ENCODE measurements at places on chromosomes 6 and 20.
A peak's percentile ranks its signal among the peaks of the same experiment; 100 is the strongest.

DNA sequence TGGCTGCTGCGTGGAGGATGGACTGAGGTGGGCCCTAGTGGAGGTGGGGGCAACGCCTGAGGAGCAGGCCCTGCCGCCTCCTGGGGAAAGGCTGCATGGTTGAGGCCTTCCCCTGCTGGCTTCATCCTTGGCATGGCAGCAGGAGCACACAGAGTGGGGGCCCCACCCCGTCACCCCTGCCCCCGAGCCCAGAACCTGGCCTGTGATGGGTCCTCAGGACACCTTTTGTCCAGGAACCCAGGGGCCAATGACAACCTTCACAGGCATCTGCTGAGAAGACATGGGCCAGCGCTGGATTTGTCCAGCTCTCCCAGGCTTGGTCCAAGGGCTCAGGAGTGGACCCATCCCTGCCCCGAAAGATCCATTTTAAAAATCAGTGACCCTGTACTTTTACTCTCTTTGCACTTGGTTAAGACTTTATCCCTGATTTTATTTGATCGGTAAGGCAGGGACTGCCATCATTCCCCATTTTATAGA is 575 bp upstream of the SLC17A9 start:
- peak; percentile 63 for DNase-seq

GRCh38 chr6:81088145-81088544 is 664.3 kb downstream of the TENT5A start:
- DNase-seq: no peak

DNA sequence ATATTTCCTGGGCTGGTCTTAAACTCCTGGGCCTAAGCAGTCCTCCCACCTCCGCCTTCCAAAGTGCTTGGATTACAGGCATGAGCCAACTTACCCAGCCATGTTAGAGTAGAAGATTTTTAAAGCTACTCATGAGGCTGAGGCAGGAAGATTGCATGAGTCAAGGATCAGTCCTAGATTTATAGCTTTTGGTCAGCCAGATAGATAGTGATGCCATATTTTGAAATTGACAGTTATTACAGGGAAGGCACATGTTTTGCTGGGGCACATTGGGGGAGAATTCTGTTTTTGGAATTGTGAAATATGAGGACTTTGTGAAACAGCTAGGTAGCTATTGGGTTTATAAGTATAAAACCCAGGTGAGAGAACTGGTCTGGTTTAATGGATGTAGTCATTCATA is 40.9 kb downstream of the DOP1A start:
- DNase-seq: no peak

DNA sequence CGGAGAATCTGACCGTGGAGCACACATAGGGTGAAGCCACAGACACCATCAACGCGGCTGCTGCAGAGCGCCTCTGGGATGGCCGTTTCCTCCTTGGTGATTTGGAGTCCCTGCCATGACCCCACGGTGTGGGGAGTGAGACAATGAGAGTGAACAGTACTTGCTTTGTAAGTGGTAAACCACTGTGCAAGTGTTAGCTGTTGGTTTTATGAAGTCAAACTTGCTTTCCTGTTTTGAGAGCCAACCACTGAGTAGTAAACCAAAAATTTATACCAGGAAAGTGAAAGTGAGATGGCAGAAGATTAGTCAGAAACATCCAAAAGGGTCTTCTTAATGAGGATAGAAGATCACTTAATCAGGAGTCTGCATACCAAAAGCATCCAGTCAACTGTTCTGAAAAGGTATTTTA is 160.7 kb downstream of the FOXC1 start:
- DNase-seq: no peak

DNA sequence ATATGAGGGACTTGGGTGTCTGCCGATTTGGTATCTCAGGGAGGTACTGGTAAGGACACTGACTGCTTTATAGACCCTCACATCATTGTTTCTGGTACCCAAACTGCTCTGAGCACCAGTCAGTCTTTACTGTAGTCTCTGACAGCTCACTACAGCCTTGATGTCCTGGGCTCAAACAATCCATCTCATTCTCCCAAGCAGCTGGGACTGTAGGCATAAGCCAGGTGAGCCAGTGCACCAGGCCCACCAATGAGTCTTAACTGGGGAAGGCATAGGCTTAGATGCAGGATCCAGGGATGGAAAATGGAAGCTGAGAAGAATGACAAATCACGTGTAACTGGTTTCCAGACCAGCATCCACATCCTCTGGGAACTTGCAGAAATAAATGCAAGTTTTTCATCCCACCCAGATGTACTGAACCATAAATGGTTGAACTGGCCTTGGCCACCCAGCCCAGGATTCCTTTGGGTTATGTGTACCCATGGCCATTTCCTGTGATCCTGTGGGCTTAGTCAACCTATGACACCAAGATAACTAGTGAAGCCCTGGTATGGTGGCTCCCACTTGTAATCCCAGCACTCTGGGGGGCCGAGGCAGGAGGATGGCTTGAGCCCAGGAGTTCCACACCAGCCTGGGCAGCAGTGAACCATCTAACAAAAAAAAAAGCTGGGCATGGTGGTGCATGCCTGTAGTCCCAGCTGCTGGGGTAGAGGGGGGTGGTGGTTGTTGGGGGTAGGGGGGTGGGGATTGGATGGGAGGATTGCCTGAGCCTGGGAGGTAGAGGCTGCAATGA is 5.8 kb downstream of the TUBB start:
- peak; percentile 33 for DNase-seq

GRCh38 chr6:142700671-142701312 is 244.2 kb downstream of the HIVEP2 start:
- no peak for DNase-seq

- DNase-seq: no peak
These were observed 118.3 kb downstream of the STXBP5 start for GRCh38 chr6:147322299-147323162.

GRCh38 chr20:8756410-8756809 is 312.5 kb upstream of the PLCB4 start:
- DNase-seq: no peak

DNA sequence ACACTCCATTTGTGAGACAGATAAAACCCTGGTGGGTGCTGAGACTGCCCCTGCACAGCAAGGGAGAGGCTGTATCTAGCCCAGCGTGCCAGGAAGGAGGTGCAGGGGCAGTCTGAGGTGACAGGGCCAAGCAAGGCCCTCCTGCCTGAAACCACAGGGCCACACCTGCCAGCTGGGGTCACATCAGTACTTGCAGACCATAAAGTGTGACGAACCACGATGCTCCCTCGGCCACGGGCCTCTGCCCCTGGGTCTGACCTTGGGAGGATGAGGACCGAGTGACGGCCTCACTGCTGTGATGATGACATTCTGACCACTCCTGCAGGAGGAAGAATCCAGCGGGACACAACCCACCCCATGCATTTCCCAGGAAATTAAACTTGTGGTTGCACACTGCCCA is 75.1 kb downstream of the NINL start:
- DNase-seq: no peak

- DNase-seq: no peak
These were observed 84.6 kb downstream of the TRDN start for GRCh38 chr6:123551939-123552707.

GRCh38 chr20:5654557-5654956 is 95.6 kb upstream of the SHLD1 start:
- DNase-seq: no peak

DNA sequence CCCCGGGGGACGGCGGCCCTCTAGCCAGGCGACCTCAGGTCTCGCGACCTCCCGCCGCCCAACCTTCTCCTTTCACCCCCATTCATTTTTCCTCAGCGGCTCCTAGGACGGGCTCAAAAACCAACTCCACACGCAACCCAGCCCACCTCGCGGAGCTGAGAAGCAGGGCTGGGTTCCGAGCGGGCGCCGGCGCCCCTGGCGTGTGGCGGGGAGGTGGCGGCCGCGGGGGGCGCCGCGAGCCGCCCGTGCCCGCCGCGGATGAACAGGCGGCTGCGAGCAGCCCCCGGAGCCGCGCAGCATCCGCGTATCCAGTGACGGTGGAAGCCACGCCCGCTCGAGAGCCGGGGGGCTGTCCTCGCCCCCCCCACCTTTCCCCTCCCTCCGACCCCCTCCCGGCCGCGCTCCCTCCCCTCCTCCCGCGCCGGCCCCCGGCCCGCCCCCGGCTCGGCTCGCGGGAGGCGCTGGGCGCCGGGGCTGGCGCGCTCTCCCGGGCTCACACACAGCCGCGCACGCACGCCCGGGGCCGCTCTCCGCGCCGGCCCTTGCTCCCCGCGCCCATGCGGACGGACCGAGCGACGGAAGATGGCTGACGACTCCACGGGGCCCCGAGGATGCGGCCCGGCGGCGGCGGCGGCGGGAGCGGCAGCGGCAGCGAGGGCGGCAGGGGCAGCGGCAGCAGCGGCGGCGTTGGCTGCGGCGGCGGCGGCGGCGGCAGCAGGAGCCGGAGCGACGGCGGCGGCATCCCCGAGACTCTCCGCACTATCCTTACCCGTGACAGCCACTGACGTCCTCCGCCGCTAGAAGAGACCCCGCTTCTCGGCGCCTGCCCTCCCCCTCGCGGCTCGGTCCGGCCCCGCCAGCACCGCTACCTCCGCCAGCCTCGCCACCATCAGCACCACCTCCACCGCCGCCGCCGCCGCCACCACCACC is at the start of gene SOBP:
SOBP (plus strand) TSS at position 482 of the 930 bp plus-strand sequence. CDS start 500 bp downstream, outside the sequence.
- DNase-seq: peak; percentile 92

- DNase-seq: no peak
These were observed 172.5 kb upstream of the C6orf118 start for GRCh38 chr6:165481921-165482320.

DNA sequence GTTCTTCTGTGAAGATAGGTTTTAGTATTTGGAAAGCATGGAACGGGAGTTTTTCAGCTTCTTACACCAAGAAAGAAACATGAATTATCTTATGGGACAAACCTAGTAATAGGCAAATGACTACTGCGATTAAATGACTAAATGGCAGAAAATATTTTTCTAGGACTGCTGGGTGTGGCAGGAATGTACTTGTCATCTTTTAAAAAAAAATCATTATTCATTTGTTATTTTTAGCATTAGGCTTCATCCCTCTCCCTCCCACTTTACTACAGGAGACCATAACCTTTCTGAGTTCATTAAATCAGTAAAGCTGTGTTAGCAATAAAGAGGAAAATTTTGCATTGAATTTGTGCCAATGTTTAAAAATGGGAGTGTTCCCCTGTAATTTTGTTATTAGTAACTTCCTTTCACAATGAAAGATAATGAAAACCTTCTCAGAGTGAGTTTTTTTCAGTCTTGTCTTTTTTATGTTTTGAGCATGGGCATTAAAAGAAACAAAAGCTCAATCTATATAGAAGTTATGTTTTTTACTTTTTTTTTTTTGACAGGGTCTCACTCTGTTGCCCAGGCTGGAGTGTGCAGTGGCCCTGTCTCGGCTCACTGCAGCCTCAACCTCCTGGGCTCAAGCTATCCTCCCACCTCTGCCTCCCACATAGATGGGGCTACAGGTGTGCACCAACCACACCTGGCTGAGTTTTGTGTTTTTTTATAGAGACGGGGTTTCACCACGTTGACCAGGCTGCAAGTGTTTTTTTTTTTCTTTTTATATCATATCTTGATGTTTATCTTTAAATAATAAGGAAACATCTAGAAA is 105.6 kb upstream of the CLDN20 start:
- no peak for DNase-seq

GRCh38 chr20:17456279-17456678 is 74.9 kb downstream of the BFSP1 start:
- DNase-seq: no peak

DNA sequence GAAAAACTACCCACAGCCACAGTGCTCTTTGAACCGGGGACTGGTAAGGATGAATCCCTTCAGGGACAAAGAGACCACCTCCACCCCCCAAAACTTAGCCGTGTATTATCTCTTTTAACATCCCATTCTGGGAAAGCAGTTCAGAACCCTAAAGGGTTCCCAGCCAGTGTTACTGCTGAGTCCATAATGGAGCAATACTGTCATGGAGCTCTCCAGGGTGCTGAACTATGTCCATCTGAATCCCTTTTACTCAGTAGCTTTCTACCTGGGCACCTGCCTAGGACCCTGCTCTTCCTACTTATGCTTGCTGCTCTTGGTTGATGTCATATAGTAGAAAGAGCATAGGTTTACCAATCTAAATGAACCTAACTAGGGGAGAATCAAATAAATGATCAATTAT is 22.3 kb upstream of the SAYSD1 start:
- no peak for DNase-seq

DNA sequence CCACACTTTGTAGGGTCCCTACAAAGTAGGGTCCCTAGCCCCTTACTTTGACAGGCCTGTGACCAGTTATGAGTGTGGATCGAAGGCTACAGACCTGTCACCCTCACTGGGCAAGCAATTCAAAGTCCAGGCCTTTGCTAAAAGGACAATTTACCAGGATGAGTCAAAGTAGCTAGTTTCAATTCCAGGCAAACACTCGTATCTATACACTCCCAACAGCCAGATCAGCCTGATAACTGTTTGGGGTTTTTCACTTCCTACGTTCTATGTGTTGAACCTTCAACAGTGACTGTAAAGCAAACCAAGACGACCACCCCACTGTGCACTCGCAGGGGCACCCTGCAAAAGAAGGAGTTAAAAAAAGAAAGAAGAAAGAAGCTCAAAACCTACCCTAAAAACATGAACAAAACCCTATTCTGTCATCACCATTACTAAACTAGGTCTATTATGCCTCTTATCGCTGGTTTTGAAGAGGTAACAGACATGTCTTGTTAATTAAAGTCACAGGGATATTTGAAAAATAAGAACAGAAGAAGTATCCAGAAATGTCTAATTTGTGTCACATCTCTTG is 3.2 kb downstream of the GFOD1 start:
- no peak for DNase-seq

DNA sequence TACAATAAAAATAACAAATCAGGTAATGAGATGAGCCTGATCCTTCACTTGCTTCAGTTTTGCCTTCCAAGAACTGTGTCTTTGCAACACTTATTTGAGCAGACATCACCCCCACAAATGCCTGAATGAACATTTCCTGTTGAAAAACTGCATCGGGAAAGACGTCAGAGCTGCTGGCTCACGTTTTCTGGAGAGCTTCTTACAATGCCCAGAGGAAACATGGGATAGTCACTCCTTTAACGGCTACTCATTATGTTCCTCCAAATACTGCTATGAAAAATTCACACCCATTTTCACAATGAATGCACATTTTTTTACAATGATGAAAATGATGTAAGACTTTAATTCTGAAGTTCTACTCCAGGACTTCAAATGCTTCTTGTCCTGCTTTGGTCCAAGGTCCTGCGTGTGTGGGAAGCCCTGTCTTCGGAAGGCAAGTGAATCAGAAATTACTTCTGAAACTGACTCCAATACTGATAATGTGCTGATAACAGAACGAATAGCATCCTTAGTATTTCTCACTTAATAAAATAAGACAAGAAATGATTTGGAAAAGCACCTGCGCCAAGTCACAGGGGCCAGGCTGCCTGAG is 238.0 kb downstream of the ANKRD60 start:
- DNase-seq: no peak

- DNase-seq: peak; percentile 97
These were observed at the start of gene RIMS4 for GRCh38 chr20:44810391-44811149. TSS of gene RIMS4 (minus strand) at chr20:44810546. CDS start at chr20:44810271, 275 bp downstream.

DNA sequence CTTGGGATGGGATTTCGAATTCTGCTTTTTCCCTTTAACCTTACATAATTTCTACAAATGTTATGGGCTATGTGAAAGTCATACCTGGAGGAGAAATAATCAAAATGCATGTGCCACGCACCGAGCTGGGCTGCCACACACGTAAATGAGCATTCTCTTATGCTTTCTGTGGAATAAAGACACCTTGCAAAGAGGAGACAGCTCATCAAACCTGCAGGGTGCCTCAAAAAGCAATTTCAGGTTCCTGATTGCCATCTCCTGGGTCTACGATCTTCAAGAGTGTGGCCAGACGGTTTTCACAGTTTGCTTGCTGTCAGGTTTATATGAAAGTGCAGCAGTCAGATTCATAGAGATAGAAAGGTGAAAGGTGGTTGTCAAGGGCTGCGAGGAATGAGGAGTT is 36.6 kb downstream of the DUSP22 start:
- no peak for DNase-seq

All from H7 (cell line).